HT-29 (cell line): ENCODE measurements at places on chromosomes 4 and X.
A peak's percentile ranks its signal among the peaks of the same experiment; 100 is the strongest.

GRCh38 chrX:31837445-31838049, 765.7 kb upstream of the FTHL17 start:
- DNase-seq = no peak

DNA sequence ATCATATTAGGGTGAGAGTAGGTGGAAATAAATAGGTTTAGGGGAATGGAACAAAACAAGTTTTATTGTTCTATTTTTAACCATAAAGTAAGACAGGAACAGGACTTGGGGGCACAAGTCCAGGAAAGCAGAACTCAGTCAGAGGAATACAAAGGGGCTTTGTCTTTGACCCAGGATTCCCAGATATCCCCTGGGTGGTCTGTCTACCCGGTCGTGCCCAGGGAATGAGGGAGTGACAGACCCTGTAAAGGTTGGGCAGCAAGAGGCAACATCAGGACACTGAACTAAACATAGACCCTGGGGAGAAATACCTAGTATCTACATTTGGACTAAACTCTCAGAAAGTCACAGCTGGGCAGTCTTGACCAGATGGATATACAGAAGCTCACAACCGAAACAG, 50.6 kb downstream of the PTCHD1 start:
- no peak for DNase-seq

DNA sequence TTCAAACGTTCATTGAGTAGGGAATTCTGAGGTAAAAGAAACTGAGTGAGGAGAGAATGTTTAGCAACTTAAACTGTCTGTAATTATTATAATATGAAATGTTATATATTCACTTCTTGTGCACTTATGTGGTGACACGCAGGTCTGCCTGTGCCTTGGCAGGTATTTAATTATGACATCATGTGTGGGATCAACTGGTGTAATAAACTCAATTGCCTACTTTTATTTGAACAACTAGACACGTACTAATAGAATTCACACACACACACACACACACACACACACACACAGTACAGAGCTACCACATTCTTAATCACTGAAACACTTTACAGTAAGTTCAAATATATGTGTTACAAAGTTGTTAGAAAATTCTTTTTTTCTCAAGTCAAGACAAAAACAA, 20.7 kb upstream of the SLC25A31 start:
- no peak for DNase-seq

- peak; percentile 46 for DNase-seq
These were observed 56.9 kb downstream of the SERTM2 start for GRCh38 chrX:111568354-111568753.
